Cortex of kidney (tissue), 1 donor: ENCODE measurements at places on chromosomes 12 and 14.

GRCh38 chr14:103527408-103528145, 1.4 kb upstream of the TRMT61A start:
- DNase-seq = no peak

DNA sequence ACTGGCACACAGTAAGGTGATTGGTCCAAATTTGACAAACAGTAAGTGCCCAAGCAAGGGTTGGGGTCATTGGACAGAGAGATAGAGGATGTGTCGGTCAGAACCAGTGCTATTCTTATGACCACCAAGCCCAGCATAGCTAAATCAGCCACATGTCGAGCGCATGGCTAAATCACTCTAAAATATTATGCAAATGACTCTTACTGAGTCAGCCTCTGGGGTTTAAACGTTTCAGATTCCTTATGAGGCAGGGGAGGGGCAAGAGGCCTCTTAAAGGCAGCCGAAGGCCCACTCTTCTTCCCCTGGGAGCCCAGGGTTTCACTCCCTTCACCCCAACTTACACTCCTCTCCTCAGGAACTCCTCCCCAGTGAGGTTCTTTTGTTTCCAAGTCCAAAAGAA, 603 bp upstream of the ENDOU start:
- DNase-seq = no peak

DNA sequence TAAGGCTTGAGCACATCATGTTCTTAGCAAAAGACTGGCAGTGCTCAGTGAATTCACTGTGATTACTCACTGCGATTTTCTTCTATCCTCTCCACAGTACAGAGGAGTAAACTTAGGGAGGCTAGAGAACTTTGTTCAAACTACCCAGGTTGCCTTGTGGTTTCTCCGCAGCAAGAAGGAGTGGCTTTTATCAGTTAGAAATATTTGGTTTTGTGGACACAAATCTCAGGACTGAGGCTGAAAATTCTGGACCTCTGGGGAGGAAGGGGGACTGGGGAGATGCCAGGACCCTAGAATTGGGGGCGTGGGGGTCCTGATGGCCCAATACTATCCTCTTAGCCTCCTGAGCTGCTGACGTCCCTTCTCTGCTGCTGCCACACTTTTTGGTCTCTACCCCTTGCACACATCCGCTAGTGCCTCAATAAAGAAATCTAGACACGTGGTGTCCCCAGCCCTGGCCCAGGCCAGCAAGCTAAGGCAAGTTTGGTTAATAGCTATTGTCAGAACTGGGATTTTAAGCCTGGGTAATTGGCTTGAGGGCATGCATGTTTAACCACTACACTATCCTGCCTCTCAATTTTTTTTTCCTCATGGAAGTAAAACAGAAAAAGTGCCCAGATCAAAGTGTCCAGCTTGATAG, 842 bp downstream of the OAS2 start:
- no peak for DNase-seq

DNA sequence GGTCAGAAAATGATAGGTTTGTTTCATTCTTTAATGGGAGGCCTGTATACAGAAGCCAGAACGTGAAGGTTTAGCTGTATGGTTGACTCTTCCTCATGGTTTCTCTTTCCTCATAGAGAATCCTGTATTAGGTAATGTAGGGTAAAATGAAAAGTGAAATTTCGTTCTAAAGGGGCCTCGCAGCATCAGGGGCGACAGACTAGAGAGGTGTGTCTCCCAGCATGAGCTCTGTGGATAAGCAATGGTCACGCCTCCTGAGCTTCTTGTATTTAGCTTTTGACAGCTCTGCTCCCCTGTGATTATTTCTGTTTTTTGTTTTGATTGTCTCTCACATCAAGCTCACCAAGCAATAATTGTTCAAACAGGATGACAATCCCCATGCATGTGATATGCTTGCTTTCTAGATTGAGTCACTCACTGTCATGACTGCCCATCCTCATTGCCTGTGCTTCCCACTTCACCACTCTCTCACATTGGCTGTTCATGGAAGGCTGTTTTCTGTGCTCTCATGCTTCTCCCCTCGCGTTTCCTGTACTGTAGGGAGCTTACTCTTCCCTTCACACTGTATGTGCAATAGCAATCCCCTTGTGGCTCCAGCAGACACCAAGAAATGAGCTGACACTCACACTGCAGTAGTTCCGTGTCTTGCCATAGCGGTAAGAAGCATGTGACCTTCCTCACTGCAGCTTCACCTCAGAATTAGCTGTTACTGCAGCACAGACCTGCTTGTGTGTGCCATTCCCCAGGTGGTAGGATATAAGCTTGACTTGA, 44.0 kb downstream of the RAD52 start:
- no peak for DNase-seq

DNA sequence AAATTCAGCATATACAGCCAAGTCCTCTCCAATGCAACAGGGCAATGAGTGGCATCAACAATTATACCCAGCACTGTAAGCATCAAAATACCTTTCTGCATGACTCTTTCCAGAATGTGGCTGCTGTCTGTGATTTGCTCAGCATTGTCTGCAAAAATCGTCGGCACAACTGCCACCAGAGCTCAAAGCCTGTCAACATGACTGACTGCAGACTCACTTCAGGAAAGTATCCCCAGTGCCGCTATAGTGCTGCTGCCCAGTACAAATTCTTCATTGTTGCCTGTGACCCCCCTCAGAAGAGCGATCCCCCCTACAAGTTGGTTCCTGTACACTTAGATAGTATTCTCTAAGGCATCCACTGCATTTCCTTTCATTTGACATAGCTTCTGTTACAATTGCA, 735 bp downstream of the RNASE6 start:
- DNase-seq = no peak

DNA sequence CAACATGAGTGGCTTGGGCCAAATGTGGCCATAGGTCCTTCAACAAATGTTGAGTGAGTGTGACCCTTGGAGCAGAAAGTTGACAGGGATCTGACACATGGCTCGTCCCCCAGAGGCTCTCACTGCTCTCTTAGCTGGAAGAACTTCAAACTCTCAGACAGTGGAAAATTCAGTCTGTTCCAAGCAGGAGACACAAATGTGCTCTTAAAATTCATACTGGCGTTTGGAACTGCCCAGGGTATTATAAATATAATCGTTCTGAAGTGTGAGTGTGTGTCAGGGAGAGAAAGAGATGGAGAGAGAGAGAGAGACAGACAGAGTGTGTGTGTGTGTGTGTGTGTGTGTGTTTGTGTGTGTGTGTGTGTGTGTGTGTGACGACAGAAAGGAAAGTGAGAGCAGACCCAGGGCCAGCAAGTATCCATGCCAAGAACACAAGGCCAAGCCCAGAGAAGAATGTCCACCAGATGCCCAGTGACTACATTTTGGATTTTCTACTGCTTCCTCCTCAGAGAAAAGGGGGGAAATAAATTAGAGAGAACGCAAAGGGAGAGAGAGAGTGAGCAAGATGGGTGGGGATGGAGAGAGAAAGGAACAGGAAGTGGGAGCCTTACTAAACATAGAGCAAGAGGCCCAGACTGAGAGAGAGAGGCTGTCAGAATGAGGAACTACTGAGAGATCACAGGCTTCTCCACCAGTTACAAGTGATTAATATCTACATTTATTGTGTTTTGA, 193.6 kb upstream of the NUDT4 start:
- no peak for DNase-seq

- DNase-seq = no peak
These were observed 146.7 kb downstream of the ACSS3 start for GRCh38 chr12:81224626-81225025.

DNA sequence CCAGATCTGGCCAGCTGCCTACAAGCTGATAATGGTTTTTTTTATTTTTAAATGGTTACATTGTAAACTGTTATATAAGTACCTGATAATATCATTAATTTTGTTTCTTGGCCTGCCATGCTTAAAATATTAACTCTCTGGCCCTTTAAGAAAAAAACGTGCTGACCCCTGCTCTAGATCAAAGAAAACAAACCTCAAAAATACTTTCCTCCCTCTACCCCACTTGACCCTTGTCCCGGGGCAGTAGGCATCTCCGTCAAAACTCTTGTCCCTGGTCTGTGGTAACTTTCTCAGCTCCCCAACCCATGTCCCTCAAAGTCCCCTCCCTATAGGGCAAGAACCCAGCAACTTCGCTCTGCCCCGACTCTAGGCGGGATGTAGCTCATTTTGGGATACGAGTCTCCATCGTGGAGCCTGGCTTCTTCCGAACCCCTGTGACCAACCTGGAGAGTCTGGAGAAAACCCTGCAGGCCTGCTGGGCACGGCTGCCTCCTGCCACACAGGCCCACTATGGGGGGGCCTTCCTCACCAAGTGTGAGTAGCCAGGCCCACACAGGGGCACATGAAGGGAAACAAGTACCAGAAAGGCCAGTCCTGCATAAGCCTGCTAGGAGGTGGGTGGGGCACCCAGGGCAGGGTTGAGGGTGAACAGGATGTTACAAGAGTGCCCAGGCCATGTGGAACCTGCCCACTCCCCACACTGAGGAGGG, 3.5 kb downstream of the RDH5 start:
- DNase-seq = no peak

DNA sequence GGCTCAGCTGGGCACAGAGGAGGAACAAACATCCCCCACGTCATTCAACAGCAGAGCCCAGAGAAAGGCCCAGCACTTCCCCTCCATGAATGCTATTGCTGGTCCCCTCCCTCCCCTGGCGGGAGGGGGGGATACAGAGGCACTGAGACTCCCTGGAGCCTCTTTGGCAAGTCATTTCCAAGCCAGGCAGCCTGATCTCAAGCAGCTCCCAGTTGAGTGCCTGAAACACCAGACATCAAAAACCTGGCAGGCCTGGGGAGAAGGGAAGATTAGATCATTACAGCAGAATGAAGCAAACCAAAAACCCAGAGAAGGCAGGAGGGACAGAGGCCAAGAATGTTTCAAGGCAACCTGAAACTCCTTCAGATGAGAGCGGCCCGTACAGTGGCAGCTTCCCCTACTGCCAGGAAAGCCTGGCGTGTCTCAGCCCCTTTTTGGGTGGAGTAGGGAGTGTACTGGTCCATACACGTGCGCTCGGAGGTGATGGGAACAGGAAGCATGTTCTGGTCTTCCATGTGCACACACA, 92.1 kb downstream of the LRRC74A start:
- DNase-seq = no peak
